ENCODE measurements at places on chromosomes 6 and 20.

- no peak overlapping the region for H3K27ac ChIP-seq
- no peak overlapping the region for H3K4me3 ChIP-seq
- no peak for DNase-seq
- H3K4me1 ChIP-seq, result no peaks in the 10 kb centered on the region
Measured at GRCh38 chr6:85096976-85097375, 332.6 kb upstream of the TBX18 start.

DNA sequence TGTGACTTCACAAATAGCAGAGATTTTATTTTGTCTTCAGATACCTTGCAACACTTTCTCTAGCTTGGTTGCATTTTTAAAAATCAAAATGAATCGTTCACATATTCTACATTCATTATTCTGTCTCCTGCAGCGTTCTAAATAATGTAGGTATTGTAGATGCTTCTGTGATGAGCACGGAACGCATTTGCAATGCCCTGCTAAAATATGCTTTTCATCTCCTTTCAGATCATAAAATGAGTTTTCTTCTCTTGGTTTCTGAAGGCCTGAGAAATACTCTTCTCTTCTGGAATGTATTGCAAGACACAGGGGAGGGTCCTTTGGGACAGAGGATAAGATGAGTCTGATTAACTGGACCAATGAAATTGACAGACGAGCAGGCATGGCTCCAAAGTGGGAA, 390.7 kb downstream of the PREX1 start:
- no peak overlapping the region for H3K27ac ChIP-seq
- H3K4me1 ChIP-seq, result no peaks in the 10 kb centered on the region
- H3K27me3 ChIP-seq, result no peaks in the 10 kb centered on the region

- DNase-seq, result no peak
- H3K36me3 ChIP-seq, result no peaks in the 10 kb centered on the region
- no peak overlapping the region for H3K4me3 ChIP-seq
Measured at GRCh38 chr6:41277605-41278004, 8.9 kb downstream of the TREM1 start.

- peaks cover 6% of the 10 kb centered on the region for H3K4me1 ChIP-seq
- no peaks in the 10 kb centered on the region for H3K27me3 ChIP-seq
- no peak overlapping the region for H3K4me3 ChIP-seq
- H3K27ac ChIP-seq, result no peak overlapping the region
- no peak for DNase-seq
Measured at GRCh38 chr6:22251348-22251747, 45.5 kb downstream of the PRL start.

GRCh38 chr6:83092756-83093399, 25.4 kb downstream of the DOP1A start:
- no peaks in the 10 kb centered on the region for H3K36me3 ChIP-seq
- peaks cover 3% of the 10 kb centered on the region for H3K4me1 ChIP-seq
- no peaks in the 10 kb centered on the region for H3K27me3 ChIP-seq
- no peak overlapping the region for H3K4me3 ChIP-seq
- no peak for DNase-seq

DNA sequence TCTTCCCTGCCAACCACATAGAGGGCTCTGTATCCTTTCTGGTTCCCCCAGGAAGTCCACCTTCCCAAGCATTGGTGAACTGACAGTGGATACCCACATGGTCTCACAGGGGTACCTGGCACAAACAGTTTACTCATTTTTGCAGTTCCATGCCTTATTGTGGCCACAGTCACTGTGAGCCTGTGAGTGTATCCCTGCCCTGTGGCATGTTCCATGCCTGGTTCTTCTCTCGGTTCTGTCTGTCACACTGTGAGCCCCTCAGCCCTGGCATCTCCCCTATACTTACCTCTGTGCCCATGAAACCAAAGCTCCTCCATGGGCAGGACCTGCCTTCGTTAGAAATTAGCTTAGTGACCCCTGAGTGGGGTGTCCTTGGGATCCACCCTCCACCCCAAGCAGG, 107.8 kb downstream of the TOX2 start:
- H3K27ac ChIP-seq, result no peak overlapping the region
- no peaks in the 10 kb centered on the region for H3K27me3 ChIP-seq
- H3K4me3 ChIP-seq, result no peak overlapping the region
- H3K4me1 ChIP-seq, result no peaks in the 10 kb centered on the region
- DNase-seq, result no peak

DNA sequence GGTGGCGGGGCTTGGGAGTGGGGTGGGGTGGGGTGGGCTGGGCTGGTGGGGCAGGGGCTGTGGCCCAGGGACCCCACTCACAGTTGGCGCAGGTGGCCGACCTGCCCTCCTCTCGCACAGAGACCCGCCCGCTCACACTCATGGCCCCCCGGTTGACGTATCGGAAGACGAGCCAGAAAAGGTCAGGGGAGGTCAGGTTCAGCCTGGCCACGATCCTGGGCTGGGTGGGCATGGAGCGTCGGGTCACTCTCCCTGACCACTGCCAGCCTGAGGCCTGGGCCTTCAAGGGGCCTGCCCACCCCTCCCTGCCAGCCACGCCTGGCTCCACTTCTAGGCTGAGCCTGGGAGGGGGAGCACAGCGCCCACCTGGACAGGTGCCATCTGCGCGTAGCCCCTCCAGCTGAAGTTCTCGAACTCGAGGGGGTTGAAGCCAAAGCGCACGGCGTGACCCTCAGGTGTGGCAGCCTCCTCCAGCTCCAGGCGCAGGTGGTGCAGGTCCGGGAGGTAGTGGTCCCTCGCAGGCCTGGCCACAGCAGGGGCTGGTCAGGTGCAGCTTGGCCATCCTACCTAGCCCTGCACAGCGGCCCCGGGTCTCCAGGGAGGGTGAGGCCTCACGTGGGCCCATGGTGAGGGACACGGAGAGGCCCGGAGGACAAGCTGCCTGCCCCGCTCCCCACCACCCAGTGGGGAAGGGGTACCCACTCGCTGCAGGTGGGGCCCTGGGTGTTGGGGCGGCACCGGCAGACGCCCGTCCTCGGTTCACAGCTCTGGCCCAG, 31.2 kb downstream of the ADRM1 start:
- no peaks in the 10 kb centered on the region for H3K4me1 ChIP-seq
- DNase-seq, result no peak
- H3K27me3 ChIP-seq, result no peaks in the 10 kb centered on the region
- H3K36me3 ChIP-seq, result no peaks in the 10 kb centered on the region

- no peaks in the 10 kb centered on the region for H3K36me3 ChIP-seq
- DNase-seq, result no peak
- no peak overlapping the region for H3K27ac ChIP-seq
Measured at GRCh38 chr6:122620902-122621301, 10.7 kb downstream of the PKIB start.

DNA sequence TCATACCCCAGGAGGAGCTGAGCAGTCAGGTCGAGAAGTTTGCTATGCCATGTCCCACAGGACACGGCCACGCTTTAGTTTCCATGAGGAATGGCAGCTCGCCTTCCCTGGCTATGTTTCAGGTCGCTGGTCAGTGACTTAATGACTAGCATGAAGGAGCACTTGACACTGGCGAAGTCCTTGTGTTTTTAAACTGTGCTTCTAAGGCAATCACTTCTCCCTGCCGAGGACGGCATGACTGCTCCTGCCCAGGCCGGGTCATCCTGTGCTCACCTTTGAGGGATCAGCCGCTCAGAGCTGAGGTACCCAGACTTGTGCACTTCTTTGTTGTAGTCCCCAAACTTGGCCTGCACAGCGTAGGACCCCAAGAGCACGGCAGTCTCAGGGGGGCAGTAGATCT, 34.1 kb downstream of the EZR start:
- H3K4me1 ChIP-seq, result peaks cover 37% of the 10 kb centered on the region
- H3K27ac ChIP-seq, result no peak overlapping the region
- no peak overlapping the region for H3K4me3 ChIP-seq
- no peak for DNase-seq
- H3K36me3 ChIP-seq, result peaks cover 28% of the 10 kb centered on the region
- no peaks in the 10 kb centered on the region for H3K27me3 ChIP-seq

GRCh38 chr6:26223650-26224546, 136.7 kb downstream of the HFE start:
- H3K4me1 ChIP-seq, result no peaks in the 10 kb centered on the region
- peak; percentile 49 for DNase-seq
- peaks cover 18% of the 10 kb centered on the region for H3K27me3 ChIP-seq
- no peak overlapping the region for H3K4me3 ChIP-seq
- no peaks in the 10 kb centered on the region for H3K36me3 ChIP-seq
- no peak overlapping the region for H3K27ac ChIP-seq

GRCh38 chr6:168704678-168705077, 263.7 kb downstream of the SMOC2 start:
- no peak overlapping the region for H3K27ac ChIP-seq
- H3K36me3 ChIP-seq, result no peaks in the 10 kb centered on the region
- no peak for DNase-seq
- no peaks in the 10 kb centered on the region for H3K4me1 ChIP-seq
- H3K27me3 ChIP-seq, result no peaks in the 10 kb centered on the region

GRCh38 chr6:165985806-165986299, 181.8 kb downstream of the TBXT start:
- no peak for DNase-seq
- H3K4me3 ChIP-seq, result no peak overlapping the region
- H3K4me1 ChIP-seq, result peaks cover 21% of the 10 kb centered on the region
- no peaks in the 10 kb centered on the region for H3K27me3 ChIP-seq

- no peak overlapping the region for H3K4me3 ChIP-seq
- no peak for DNase-seq
- no peaks in the 10 kb centered on the region for H3K27me3 ChIP-seq
- H3K36me3 ChIP-seq, result no peaks in the 10 kb centered on the region
- no peaks in the 10 kb centered on the region for H3K4me1 ChIP-seq
Measured at GRCh38 chr6:87287251-87287650, 35.1 kb upstream of the SMIM8 start.

DNA sequence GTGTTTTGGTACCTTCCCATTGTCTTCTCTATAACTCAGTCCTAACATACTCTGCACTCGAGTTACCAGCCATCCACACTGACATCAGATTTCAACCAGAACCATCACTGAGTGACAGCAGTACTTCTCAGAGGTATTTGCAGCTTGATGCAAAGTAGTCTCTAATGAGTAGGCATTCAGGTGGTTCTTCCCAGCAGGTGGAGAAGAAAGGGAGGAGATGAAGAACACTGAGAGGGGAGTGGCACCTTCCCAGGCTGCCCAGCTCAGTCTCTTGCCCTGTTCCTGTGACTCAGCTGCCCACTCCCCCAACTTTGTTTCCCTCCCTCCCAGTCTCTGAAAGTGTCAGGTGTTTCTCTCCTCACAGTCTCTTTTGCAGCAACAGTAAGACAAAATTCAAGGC, 38.7 kb upstream of the SMIM28 start:
- H3K4me1 ChIP-seq, result no peaks in the 10 kb centered on the region
- H3K27ac ChIP-seq, result no peak overlapping the region
- H3K4me3 ChIP-seq, result no peak overlapping the region

- no peak overlapping the region for H3K27ac ChIP-seq
- no peak overlapping the region for H3K4me3 ChIP-seq
- DNase-seq, result no peak
- H3K27me3 ChIP-seq, result no peaks in the 10 kb centered on the region
- peaks cover 59% of the 10 kb centered on the region for H3K4me1 ChIP-seq
- no peaks in the 10 kb centered on the region for H3K36me3 ChIP-seq
Measured at GRCh38 chr6:35491558-35492257, 5.2 kb downstream of the TEAD3 start.

DNA sequence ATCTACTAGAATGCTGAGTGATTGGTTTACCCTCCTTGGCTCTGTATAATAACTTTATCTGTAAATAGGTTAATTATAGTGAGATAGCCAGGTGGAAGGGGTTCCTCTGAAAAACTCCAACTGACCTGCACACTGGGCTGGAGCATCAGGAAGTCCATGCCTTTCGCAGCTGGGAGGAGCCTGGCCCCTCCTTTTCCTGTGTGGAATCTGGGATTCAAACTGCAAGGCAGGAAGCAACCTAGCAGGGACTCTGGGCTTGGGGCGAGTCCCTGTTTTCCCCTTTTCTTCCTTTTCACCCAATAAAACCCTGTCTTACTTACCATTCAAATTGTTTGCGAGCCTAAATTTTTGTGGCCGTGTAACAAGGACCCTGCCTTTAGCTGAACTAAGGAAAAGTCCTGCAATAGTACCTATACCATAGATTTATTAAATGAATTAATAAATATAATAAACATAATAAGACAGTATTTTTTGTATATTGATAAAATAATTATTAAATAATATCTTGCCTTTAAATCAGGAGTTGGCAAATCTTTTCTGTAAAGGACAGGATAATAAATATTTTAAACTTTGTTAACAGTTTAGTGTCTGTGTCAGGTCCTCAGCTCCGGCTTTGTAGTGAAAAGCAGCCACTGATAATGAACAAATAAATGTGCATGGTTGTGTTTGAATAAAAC, 406.2 kb upstream of the MMS22L start:
- no peak for DNase-seq
- no peaks in the 10 kb centered on the region for H3K4me1 ChIP-seq
- H3K27me3 ChIP-seq, result no peaks in the 10 kb centered on the region
- H3K36me3 ChIP-seq, result no peaks in the 10 kb centered on the region
- no peak overlapping the region for H3K4me3 ChIP-seq
- H3K27ac ChIP-seq, result no peak overlapping the region

- peaks cover 9% of the 10 kb centered on the region for H3K4me1 ChIP-seq
- H3K27me3 ChIP-seq, result no peaks in the 10 kb centered on the region
- H3K36me3 ChIP-seq, result no peaks in the 10 kb centered on the region
Measured at GRCh38 chr20:38825901-38826625, 20.6 kb downstream of the PPP1R16B start.

DNA sequence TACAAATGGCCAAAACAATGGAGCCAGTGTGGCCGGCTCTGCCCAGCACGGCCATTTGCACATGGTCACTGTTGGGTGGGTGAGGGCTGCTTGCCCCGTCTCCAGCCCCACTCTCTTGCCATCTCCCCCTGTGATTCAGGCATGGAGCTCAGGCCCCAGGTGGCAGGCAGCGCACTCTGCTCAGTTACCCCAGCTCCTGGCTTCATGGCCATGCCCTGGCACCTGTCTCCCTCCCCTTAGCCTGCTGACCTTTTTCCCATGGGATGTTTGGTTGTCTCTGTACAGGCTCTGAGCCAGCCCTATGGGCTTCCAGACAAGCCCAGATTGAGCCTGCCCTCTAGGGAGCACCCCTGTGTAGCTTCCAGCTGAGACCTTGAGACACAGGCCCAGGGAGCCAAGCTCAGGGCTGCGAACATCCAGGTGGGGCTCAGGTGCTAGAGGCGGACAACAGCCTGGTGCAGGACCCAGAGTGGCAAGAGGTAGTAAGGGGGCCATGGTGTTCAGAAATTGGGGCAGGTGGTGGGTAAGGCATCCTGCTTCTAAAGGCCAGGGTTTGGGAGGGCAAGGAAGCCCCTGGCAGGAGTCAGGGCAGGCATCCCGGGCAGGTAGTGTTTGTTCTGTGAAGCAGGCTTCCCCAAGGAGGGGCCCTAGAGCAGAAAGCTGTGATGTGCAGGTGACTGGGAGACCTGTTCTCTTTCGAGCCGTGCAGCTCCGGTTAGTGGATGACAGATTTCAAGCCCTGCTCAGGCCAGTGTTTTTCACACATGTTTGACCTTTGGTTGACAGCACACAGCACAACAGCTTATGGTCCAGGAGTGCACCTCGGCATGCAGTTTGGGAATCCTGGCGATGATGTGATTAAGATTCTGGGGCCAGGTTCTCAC, 17.7 kb downstream of the SYNJ2 start:
- H3K4me3 ChIP-seq, result no peak overlapping the region
- H3K27ac ChIP-seq, result peak overlapping the region; percentile 62
- no peaks in the 10 kb centered on the region for H3K36me3 ChIP-seq
- no peaks in the 10 kb centered on the region for H3K27me3 ChIP-seq
- peak; percentile 95 for DNase-seq

- no peak overlapping the region for H3K27ac ChIP-seq
- DNase-seq, result no peak
- no peak overlapping the region for H3K4me3 ChIP-seq
- H3K36me3 ChIP-seq, result no peaks in the 10 kb centered on the region
- H3K27me3 ChIP-seq, result no peaks in the 10 kb centered on the region
Measured at GRCh38 chr20:25685276-25686080, 11.2 kb downstream of the ZNF337 start.

Data from body of pancreas (tissue), 4 donors.